Effector memory CD8-positive, alpha-beta T cell (primary cell): ENCODE measurements at places on chromosomes 3 and 15.

DNA sequence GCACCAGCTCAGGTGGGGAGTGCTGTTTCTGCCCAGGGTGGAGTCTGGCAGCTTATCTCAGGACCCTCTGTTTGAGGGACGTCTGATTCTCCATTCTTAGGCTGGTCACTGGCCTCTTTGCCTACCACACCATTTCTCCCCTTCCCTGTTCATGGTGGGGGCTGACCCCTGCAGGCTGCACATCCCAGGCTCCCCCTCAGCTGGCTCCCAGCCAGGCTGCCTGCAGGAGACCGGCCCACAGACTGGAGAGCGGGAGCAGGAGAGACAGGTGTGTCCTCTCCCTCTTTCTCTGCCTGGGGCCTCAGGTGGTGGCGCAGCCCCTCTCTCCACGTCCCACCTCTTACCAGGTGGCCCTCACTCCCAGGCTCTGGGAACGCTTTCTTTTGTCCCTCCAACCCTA, 60.8 kb downstream of the RAB11A start:
- no peak for DNase-seq

DNA sequence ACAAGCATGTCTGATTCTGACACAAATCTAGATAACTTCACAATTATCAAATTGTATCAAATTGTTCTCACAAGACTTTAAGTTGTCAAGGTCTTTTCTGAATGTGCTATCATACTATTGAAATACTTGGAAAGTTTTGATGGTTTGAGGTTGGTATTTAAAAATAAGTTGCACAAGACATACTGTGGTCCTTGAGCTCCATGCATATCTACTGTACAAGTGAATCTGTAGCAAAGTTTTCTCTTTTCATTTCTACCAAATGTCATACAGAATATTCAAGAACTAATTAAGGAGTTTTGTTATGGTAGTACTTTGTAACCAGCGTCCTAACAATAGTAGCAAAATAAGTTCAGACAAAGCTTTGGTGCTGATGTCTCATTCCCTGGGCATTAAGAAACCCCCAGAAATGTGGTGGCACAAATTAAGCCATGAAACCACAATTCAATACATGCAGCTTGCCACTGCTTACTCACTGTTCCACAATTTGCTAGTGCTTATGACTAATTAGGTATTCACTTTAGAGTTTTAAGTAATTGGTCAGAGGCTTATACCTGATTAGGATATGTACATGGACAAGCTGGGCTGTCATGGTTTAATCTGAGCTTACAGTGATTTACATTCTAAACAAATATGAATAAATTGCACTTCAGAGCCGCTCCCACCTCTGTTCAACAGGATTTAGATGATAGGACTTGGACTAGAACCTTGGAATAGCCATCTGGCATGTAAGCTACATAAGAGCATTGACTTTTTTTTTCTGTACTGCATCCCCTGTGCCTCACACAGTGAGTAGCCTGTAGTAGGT, 8.8 kb downstream of the TBC1D23 start:
- no peak for DNase-seq

DNA sequence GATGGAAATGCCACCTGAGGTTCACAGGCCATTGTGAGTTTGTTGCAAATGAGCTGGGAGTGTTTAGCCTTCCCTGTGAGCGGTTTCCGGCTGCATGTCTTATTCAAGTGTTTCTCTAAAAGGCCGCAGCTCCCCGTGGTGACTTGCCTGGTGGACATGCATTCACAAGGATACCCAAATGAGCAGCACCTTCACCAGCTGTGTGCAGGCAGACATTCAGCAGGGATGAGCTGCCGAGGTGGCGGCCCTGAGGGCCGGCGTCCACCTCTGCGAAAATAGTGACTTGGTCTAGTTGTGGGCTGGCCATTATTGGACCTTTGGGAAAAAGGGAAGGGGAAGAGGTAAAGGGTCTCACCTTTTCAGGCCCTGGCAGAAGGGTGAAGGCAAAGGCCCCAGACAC, 23.4 kb downstream of the SPSB4 start:
- DNase-seq: no peak

DNA sequence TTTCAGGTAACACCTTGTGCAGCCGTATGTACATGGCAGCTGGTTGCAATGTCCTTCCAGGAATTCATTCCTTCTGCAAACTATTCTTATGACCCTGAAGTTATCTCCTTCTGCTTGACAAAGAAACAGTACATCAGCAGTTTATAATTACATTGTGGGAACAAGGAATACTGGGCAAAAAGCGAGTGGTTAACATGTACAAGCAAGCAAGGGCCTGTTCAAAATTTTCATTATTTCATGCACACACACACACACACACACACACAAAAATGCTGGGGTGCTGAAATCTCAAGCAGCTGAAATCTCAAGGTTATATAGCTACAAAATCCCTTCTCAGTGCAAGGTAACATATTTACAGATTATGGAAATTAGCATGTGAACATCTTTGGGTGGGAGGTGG, 30.7 kb downstream of the GTPBP8 start:
- DNase-seq: no peak

DNA sequence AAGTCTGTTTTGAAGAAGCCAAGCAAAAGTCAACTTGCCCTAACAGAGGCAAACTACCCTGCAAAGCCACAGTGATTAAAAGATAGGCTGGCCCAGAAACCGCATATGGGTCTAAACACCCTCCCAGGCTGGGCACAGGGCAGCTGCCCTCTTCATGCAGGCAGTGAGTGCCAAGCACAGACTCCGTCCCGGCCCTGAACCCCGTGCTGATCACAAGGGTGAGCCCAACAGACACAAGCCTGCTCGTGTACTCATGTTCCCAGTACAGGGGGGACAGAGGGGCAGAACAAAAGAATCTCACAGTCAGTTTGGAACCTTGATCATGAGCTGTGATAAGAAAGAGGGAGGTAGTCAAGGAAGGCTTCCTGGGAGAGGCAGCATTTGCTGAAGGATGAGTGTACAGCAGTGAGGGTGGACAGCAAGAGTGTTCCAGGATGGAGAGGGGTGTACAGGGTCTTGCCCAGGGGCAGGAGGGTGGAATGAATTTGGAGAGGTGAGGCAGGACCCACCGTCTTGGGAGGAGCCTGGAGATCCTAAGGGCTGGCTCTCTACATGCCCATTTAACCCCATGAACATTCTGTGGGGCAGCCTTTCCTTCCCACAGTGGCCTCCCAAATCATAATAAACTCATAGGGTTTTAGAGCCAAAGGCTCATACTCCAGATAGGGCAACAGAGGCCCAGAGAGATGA, 43.2 kb upstream of the PRR23E start:
- no peak for DNase-seq

DNA sequence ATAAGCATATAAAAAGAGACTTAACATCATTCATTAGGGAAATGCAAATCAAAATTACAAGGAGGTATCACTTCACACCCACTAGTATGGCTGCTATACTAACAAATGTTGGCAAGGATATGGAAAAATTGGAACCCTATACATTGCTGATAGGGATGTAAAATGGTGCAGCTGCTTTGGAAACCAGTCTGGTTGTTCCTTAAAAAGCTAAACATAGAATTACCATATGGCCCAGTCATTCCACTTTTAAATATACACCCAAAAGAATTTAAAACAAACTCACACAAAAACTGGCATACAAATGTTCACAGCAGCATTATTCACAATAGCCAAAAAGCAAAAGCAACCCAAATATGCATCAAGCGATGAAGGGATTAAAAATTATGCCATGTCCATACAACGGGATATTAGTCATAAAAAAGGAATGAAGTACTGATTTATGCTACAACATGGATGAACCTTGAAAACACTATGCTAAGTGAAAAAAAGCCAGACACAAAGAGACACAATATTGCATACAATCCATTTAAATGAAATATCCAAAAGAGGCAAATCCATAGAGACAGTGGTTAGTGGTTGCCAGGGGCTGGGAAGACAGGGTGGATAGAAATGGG, 118.3 kb downstream of the OSBPL10 start:
- no peak for DNase-seq

- no peak for DNase-seq
Observed at GRCh38 chr3:147744967-147745366, 335.8 kb downstream of the ZIC1 start.

DNA sequence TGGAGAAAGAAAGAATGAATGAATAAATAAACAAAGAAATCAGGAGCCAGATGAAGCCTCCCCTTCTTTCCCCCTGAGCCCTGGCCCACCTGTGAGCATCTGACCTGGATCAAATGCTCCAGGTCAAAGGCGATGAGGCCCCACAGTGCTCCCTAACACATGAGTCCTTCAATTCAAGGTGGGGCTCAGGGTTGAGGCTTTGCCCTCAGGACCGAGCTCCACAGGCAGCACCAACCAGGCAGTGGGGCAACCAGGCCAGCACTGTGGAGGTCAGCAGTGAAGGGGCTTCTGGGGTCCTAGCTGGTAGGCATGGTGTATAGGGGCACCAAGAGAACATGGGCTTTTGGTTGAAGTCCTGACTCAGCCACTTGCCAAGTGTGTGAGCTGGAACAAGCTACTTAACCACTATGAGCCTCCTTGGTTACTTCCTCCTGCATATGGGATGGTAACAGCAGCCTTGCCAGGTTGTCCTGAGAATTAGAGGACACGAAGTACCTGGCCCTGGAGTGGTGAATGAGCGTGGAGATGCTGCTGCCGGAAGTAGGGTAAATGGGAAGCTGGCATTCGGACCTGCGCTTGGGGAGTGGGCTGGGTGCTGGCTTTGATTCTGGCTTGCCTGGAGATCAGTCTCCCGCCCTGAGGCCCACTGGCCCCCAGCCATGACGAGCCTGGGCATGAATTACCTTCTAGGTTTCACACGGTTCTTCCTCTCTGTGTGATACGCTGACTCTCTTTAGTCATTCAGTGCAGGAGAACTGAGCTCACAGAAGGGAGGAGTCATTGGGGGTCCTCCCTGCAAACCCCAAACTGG, 10.0 kb upstream of the PAQR5 start:
- no peak for DNase-seq

GRCh38 chr3:188264226-188265207, 110.6 kb downstream of the LPP start:
- no peak for DNase-seq

GRCh38 chr3:127097072-127097405, 95.9 kb upstream of the PRR23E start:
- no peak for DNase-seq

DNA sequence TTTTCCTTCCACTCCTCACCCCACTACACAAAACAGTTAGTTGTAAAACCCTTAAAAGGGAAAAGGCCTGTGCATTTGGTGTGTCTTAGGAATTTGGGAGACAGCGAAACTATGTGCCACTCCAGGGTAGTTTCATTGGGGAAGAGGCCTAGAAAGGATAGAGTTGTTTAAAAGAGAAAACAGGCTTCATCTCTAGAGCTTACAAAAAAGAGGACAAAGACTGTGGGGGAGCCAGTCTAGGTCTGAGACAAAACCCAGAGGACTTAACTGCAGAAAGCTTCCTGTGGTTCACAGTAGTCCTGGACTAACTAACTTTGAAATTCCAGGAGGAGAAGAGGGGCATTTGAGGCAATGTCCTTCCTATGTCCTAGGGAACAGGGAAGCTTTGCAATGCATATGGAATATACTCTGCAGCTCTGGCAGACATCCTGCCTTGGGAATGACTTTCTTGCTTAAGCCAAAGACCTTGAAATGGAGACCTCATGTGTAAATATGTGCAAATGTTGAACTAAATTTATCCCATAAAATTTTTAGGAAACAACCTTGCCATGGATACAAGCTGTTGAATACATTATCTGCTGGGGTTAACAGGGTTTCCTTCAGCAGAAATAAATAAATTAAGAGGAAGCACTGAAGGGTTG, 159.4 kb downstream of the LSAMP start:
- no peak for DNase-seq

- DNase-seq: no peak
Observed at GRCh38 chr3:2099779-2100191, 1.1 kb downstream of the CNTN4 start.

DNA sequence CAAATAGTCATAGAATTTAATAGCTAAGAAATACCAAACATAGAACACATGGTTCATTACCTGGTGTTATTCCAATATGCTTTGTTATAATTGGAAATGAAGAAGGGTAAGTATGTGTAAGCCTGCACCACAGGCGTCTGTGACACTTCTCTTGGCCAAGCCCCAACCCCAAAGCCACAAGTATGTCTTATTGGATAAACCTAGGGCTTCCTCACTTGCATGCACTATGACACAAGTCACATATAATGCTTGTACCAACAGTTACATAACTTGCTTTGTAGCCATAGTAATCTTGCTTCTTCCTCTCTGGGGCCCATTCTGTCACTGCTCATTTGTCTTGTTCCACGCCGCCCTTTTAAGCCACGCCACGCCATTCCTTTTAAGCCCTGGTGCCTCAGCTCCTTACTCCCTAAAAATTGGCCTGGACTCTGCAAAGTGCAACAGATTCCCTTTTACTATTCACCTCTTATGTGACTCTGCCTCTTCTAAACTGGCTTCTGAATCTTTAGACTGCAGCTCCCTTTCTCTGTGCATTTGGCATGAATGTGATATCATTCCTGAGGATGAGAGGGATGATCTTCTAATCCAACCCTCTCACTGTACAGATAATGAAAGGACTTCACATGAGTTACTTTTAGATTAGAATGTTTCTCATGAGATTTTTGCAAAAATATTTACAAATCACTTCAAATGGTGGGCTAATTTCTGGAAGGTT, 48.1 kb upstream of the EPHA3 start:
- no peak for DNase-seq

GRCh38 chr3:77271306-77271705, 231.4 kb downstream of the ROBO2 start:
- no peak for DNase-seq

- DNase-seq: no peak
Observed at GRCh38 chr3:170740726-170741591, 129.0 kb downstream of the RPL22L1 start.

- no peak for DNase-seq
Observed at GRCh38 chr3:126028096-126028495, 55.8 kb downstream of the SLC41A3 start.

GRCh38 chr15:73560501-73561117, 72.6 kb downstream of the NPTN start:
- peak; percentile 6 for DNase-seq

DNA sequence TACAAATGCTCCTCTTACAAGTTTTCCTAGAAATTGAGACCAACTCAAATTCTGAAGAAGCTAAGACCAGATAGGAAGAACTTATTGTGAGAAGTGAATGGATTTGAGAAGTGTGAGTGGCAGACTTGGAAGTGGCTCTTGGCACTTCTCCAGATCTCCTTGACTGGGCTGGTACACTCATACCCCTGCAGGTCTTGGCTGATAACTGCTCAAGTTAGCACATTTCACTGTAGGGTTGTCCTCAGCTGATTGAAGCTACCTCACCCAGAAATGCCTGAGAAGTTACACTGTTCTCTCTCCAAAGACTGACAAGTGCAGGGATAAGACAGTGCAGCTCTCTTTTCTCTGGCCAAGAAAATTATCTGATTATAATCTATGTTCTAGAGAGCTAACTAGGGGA, 16.5 kb upstream of the CLDN1 start:
- no peak for DNase-seq

DNA sequence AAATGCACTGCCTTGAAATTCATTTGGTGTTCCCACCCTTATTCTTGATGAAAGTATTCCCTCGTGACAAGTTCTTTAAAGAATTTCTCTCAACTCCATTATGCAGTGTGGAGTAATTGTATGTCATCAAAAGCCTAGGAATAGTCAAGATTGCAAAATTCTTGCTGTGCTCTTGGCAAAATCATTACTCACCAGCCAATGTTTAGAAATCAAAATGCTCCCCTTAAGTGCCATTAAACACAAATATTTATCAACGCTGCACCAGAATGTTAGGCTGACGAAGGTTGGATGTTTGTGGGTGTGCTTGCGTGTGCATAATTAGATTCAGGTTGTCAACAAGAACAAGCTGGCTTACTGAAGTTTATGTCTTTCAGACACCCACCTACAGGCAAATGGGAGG, 40.5 kb downstream of the SST start:
- DNase-seq: no peak

- no peak for DNase-seq
Observed at GRCh38 chr3:143529018-143529478, 319.2 kb downstream of the SLC9A9 start.
